ENCODE measurements at places on chromosomes 6 and 20.

- no peak for DNase-seq
Measured at GRCh38 chr6:3603340-3604130, 146.7 kb upstream of the SLC22A23 start.

GRCh38 chr6:1644516-1645060 lies 34.9 kb downstream of the FOXC1 start:
- DNase-seq = no peak

- DNase-seq = no peak
Measured at GRCh38 chr6:34587325-34587724, 31.2 kb upstream of the SPDEF start.

DNA sequence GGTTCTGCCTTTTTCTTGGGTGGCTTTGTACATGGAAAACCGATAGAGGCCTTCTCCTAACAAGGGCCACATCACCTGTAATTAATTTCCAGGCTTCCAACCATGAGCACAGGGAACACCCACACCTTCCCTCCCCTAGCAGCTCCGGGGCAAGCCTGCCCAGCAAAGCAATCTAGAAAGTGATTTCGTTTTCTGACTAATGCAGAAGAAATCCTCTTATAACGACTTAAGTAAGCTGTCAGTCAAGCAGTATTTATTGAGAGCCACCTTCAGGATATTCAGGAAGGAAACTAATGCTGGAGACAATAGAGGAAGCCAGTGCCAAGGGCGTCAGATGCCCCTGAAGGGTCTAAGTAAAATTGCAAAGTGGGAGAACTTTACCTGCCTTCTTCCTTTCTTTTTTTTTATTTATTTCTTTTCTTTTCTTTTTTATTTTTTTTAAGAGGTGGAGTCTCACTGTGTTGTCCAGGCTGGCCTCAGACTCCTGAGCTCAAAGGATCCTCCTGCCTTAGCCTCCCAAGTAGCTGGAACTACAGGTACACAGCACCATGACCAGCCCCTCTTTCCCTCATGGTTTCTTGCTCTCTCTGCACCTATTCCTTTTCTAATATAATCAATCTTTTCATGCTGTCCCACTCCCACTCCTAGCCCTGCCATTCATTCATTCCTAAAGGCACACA lies 67.5 kb upstream of the MBOAT1 start:
- no peak for DNase-seq

DNA sequence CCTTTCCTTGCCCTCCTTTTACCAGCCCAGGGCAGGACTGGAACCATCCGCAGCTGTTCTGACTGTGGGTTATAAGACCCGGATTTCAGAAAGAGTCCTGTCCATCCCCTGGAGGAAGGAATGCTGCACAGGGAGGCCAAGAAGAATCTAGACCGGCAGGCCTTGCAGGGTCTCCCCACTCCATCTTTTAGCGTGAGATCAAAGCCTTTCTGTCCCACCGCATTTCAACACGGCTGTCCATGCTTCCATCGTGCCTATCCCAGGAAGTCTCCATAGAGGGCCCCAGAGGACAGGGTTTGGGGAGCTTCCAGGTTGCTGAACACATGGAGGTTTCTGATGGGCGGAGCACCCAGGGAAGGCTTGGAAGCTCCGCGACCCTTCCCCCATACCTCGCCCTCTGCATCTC lies 79.3 kb upstream of the AGPAT4 start:
- DNase-seq = no peak

- no peak for DNase-seq
Measured at GRCh38 chr6:150430815-150431214, 62.0 kb downstream of the IYD start.

- no peak for DNase-seq
Measured at GRCh38 chr6:35669451-35670045, 19.2 kb downstream of the FKBP5 start.

DNA sequence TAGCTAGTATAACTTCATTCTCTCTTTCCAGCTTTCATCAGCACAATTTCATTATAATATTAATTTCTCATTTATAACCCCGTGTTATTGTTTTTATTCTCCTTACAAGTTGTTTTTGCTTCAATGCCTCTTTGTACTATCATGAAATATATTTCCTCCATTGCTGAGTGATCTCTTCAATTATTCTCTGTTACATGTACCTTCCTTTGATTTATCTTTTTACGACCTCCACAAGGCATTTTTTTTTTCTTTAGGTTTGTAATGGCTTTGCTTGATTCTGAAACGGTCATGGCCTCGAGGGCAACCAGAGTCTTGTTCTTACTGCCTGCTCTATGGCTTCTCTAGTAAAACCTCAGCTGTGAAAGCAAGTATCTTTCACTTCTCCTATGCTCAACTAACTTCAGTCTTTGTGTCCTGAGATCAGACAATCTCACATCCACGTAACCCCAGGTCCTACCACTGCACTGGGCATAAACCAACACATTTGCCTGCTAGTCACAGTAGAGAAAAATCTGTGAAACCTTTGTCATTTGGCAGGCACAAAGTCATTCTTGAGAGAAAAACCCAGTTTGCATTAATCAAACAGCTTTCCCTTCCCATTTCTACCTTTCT lies 119.9 kb downstream of the UST start:
- DNase-seq = no peak

- DNase-seq = no peak
Measured at GRCh38 chr6:50333696-50334095, 284.0 kb upstream of the DEFB112 start.

DNA sequence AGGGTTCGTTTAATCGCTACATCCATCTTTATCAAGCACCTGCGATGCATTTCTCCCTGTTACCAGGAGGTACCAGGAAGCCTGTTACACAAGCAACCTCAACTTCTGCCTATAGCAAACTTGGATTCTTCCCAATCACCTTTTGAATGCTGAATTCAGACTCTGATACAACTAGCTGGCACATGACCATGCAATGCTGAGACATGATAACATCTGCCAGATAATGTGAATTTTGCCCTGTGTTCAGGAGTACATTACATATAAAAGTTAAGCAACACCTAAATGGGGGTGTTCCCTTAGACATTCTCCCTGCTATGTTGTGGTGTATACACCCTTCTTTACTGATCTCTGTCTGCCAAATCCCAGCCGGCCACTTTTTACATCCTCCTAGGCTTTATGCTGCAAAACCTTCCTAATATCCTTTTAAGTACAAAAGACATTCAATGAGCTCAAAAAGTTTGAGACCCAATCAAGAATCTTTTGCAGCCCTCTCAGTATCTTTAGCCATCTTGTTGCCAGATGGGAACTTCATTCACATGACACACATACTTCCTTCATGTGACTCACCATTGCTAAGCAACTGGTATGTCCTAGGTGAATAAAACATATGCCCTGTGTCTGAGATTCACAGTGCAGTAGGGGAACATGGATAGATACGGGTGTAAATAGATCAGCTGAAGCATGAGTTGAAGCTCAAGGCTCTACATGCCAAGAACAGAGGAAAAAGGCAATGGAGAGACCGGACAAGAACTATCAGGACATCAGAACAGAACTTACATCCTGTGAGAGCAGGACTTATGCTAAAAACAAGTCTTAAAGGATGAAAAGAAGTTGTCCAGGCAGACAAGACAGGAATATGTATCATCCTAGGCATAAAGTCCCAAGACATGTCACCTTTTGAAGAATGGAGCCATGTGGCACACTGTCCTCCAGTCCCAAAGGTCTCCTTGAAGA lies 84.3 kb downstream of the ZHX3 start:
- peak; percentile 92 for DNase-seq

DNA sequence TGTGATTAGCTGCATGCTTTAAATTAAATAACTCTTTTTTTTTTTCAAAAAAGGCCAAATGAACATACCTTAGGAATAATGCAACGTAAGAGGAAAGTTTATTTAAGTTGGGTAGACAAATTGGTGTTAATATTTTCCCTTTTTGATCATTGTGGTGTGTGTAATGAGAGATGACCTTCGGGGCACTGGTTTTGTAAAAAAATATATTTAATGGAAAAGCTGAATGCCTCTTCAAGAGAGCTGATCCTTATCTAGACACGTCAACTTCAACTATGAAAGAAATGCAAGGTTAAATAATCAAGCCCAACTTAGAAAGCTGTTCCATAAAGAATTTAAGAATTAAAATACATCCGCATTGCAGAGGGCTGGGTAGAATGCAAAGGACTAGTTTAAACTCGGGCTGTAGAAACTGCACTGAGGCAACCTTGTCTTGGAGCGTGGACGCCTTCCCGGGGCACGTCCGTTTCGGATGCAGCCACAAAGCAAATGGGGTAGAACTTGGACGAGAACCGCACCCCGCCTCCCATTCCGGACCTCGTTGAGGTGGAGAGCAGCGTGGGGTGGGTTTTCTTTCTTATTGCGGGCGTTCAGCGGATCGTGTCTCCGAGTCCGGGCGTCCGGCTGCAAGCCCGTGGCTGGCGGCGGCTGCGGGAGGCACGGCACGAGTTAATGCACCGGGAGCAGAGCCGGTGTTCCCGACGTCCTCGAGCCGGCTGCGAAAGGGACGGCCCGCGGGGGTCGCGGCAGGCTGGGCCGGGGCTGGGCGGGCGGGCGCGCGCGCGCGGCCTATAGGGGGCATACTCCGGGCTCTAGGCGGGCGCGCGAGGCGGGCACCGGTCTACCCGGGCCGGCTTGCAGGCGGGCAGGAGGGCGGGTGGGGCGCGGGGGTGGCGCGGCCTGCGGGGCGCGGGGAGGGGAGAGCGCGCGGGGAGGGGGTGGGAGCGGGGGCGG lies 1.9 kb downstream of the JARID2 start:
- DNase-seq = no peak

DNA sequence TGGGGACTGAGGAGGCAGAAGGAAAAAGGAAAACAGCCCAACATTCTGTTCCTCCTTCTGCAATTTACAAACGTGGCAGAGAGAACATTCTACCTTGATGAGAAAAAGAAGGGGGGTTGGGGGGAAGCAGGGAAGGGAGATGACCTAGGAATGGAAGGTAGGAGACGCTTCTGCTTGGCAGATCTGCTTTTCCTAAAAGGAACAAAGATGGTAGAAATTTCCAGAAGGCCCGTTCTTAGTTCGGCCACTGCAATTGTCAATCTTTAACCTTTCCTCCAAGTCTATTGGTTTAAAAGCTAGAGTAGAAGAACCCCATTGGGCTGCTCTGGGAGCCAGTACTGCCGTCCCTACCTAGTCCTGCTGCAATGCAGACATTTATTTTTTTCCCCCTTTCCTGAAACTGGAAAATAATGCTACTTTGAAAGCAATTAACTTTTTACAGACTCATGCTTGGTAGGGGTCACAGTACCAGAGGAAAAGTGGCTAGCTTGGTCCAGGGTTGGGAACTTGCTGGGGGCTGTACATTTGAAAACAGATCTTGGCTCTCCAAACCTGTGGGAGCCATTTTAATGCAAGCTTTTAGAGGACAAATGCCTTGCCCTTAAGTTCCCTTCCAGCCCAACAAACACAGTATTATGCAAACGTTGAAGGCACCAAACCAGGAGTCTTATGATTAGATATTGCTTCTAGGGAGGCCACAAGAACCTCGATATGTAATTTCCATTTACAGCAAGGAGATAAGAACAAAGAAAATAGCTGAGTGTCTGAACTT lies 2.6 kb downstream of the ZMYND8 start:
- no peak for DNase-seq

- no peak for DNase-seq
Measured at GRCh38 chr6:1191141-1191630, 120.7 kb upstream of the FOXQ1 start.

GRCh38 chr6:148693882-148694484 lies 52.8 kb upstream of the UST start:
- DNase-seq = no peak

DNA sequence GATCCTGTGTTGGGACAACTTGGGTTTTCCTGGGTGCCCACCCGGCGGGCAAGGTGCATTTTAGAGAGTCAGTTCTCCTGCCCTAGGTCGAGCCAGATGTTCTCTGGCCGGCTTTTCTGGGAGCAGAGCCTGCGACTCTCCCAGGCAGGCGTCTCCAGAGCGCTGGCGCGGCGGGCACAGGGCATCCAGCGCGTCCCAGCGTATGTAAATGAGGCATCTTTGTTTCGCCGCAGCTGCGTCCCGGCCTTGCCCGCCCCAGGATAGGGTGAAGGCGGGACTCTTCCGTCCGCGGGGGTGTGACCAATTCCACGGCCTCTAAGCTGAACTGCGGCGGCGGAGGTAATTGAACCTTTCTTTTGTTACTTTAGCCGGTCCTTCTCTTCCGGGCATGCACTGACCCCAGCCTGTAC lies 9.1 kb downstream of the GRIK2 start:
- no peak for DNase-seq

DNA sequence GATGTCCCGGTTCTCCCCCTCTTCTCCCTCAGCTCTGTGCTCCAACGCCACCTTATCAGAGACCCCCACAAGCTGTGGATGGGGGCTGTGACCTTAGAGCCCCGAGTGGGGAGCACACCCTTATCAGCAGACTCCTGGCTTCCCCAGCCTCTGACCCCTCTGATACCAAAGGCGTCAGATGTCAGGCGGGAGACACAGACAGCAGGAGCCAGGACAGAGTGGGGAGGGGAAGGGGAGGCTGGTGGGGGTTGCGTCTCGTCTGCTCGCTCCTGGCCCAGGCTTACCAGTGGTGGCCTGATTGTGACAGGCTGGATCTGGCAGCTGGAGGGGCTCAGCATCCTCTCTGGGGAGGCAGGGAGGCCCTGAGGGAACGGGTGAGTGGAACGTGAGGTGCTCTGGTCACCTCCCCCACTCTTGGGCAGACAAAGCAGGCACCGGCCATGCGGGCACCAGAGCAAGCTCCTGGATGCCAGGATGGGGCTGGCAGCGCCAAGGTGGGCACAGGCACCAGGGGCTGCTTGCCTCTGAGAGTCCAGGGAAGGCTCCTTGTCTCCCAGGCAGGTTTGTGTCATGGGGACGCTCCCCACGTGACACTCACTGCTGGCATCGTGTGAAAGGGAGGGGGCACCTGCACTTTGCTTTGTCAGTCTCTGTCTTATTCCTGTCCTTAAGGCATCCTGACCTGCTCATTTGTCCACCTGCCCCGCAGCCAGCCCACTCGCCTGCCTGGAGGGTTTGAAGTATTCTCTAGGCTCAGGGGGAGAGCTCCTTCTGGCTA lies 27.8 kb upstream of the GATA5 start:
- no peak for DNase-seq

DNA sequence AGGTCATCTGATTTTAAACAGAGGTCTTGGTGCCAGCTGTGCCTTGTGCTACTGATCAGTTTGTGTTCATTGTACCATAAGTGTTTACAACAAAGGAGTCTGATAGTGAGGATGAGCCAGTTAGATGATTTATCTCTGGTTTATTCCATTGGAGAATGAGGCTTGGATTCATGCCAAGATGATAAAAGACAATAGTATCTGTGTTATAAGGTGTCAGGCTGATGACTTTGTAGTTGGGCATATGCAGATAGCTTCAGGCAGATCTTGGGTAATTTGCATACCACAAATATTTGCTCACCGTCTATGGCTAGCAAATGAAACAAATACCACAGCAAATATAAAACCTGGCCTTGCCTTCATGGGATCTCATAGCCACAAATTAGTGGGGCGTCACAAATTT lies 43.3 kb upstream of the PHACTR2 start:
- no peak for DNase-seq

GRCh38 chr20:51286758-51287157 lies 255.8 kb downstream of the NFATC2 start:
- DNase-seq = no peak

DNA sequence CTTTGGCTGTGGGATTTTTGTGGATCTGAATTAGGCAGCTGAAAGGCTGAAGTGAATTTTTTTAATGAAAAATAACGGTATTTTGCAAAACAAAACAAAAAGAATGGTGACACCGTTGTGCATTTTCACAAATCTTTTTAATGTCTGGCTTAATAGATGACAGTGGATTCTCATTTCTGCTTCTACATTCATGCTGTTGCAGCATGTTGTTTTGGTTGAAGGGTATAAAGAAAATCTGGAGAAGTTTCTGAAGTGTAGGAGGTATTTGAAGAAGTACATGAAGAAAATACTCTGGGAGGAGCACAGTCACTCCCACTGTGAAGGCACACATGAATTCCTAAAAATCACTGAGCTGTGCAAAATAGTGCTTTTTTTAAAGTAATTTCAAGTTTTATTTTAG lies 3.1 kb upstream of the MAP3K5 start:
- DNase-seq = no peak

- no peak for DNase-seq
Measured at GRCh38 chr6:71476371-71476770, 187.8 kb downstream of the OGFRL1 start.

Measured in fibroblast of the conjunctiva (primary cell).